ENCODE measurements at places on chromosomes 12 and 14.
A peak's percentile ranks its signal among the peaks of the same experiment; 100 is the strongest.

DNA sequence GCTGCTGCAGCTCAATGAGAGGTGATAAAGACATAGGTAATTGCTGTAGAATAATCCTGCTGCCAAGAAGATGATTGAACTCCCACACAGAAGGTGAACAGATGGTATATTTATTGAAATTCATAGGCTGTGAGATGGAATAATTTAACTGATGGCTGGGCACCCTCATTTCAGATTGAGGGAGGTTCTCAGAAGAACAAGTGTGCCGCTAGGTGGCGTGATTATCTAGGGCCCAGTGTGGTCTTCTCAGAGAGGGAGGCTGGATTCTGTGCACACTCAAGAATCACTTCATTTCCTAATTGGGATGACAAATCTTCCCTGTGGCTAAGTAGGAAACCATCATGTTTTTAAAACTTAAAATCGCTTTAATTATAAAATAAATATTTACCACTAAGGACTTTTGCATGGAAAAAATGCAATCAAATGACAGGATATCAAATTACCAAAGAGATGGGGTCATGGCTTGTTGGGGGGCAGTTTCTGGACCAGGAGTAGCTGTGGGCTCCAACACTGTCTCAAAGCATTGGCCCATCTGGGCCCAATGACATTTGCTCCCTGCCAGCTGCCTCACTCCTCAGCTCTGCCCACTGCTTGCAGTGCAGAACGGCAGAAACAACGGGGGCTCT, 132.3 kb downstream of the SNAPC1 start:
- DNase-seq: peak; percentile 34

GRCh38 chr12:75977952-75978671, 53.5 kb downstream of the PHLDA1 start:
- DNase-seq: peak; percentile 75

DNA sequence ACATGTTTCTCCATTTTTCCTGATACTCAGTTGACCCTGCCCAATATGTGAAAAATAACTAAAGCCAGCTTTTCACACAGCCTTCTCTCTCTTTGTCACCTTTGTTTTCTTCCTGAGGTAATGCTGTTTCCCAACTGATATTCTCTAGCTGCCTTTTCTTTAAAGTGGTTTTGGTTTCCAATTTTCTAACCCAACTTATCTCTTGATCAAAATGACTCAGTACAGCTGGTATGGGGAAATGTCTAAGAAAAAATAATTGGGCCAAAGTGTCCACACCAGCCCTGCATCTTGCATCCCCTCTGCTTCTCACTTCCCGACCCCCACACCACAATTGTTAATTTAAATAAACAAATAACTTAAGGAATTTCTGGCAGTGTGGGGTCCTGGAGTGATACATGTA, 193.8 kb downstream of the SYT1 start:
- no peak for DNase-seq

- no peak for DNase-seq
Observed at GRCh38 chr12:27233814-27234213, 10.3 kb upstream of the STK38L start.

GRCh38 chr12:46839964-46840363, 14.2 kb upstream of the SLC38A4 start:
- DNase-seq: no peak

- no peak for DNase-seq
Observed at GRCh38 chr12:92987362-92987761, 58.3 kb upstream of the EEA1 start.

- DNase-seq: no peak
Observed at GRCh38 chr12:30211743-30212142, 428.0 kb upstream of the TMTC1 start.

DNA sequence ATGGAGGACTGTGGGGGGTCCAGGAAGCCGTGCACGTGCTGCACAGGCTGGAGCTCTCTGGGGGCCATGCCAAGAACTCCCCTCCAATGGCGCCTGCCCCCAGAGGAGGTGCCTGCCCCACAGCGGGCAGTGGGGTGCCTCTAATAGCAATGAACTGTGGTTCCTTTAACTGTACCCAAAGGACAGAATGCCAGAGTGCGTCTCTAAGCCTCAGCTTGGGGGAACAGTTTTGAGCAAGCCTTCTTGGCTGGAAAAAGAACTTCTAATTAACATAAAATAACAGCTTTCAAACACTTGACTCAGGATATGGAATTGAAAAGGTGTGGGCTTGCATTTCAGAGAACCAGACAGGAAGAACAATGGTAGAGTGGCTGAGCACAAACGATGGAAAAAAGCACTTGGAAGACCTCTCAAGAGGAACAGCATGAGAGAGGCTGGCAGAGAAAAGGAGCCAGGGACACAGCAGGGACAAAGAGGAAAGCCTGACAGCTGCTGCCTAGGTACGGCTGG, 195.6 kb downstream of the TTC7B start:
- DNase-seq: no peak

DNA sequence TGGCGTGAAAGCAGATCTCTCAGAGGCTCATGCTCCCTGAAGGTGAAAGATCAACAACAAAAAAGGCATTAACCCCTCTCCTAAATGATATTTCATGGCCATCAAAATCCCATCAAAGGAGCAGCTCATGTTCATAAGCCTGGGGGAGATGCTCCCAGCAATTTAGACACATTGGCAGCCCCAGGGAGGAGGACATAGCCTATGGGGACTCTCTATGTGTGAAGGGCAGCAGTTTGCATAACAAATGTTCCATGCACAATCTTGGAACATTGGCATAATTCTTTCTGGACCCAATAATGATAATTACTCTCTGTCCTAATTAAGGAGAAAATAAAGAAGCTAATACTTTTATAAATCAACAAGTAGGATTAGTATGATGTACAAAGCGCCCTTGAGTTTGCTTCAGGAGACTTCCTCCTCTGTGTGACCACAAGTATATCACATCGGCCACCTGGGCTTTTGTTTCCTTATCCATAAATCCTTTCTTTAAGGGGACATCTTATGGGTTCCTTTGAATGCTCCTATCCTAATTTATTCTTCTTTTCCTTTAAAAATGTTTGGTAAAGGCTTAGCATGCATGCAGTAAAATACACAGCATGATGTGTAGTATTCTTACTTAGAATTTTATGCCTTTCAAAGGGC, 161.9 kb upstream of the PLEKHG7 start:
- DNase-seq: no peak
